ENCODE measurements at places on chromosomes 4 and X.
A peak's percentile ranks its signal among the peaks of the same experiment; 100 is the strongest.

DNA sequence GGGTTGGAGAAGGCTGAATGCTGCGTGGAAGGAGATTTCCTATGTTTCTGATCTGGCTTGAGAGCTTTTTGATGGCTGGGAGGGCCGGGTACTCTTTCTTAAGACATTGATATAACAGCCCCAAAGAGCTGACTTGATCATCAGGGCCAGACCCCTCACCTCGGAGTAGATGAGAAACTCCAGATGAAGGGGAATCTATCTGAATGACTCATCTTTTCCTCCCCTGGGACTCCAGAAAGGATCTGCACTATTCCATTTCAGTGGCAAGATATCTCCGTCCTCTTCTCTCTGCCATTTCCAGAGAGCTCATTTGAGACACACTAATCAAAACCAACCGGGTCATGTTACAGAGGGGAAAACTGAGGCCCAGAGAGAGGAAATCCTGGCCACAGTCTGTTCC, 92.9 kb upstream of the MSX1 start:
- no peak for DNase-seq

- DNase-seq: no peak
Measured at GRCh38 chr4:140242357-140243277, 88.6 kb upstream of the MAML3 start.

GRCh38 chr4:147103403-147103946, 157.8 kb upstream of the TTC29 start:
- no peak for DNase-seq

- no peak for DNase-seq
Measured at GRCh38 chr4:12595489-12595888, 888.7 kb downstream of the RAB28 start.

- DNase-seq: no peak
Measured at GRCh38 chr4:1569461-1570151, 114.5 kb downstream of the FAM53A start.

GRCh38 chrX:7570432-7571029, 272.4 kb upstream of the VCX start:
- no peak for DNase-seq

DNA sequence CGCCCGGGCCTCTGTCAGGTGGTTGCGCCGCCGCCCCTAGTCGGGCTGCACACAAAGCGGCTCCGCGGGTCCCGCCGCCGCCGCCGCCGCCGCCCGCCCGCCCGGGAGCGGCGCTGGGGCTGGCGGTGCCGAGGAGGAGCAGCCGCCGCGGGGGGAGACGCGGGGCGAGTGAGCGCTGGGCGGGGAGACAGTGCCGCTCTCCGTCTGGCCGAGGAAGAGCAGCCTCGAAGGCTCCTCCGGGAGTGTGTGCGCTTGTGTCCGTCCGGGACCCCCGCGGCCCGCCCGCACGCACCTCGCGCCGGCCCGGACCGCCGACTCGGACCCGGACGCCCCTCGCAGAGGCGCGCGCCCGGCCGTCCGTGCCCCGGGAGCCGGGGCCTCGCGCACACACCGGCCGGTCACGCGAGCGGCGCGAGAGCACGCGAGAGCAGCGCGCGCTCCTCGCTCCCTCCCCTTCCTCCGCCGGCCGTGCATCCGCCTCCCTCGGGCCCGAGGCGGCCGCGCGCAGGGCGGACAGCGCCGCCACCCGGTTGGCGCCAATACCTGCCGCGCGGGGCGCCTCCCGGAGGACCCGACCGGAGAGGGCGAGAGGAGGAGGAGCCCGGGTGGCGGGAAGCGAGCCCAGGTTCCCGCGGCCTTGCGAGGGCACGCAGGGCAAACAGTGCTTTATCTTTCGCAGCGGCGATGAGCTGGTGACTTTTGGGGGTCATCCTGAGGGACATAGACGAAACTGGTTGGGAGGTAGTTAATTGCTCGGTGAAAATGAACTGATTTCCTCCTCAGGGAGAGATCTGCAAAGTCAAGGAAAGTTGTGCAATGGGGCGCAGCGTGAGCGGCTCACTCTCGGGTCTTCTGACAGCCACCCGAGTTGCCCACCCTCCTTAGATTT, at the start of gene PDS5A:
Gene PDS5A, minus strand, starts transcription at position 423 of the 889 bp plus-strand sequence. CDS start 1,334 bp downstream, outside the sequence.
- peak; percentile 93 for DNase-seq

DNA sequence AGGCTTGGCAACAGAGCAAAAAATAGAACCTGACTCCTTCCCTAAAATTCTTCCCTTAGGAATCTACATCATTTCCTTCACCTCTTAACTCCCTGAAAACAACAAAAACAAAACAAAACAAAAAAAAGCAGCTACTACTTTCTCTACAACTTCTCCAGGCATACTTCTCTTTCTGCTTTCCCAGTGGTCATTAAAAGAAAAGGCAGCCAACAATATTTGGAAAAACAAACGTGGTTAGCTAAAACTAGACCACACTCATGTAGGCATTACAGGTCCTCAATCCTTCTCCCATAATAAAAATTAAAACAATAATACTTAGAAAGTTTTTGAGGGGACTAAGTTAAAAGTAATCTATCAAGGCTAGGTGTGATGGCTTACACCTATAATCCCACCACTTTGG, 29.0 kb upstream of the SMIM14 start:
- DNase-seq: no peak

- no peak for DNase-seq
Measured at GRCh38 chr4:88965053-88965452, 91.9 kb downstream of the FAM13A start.

DNA sequence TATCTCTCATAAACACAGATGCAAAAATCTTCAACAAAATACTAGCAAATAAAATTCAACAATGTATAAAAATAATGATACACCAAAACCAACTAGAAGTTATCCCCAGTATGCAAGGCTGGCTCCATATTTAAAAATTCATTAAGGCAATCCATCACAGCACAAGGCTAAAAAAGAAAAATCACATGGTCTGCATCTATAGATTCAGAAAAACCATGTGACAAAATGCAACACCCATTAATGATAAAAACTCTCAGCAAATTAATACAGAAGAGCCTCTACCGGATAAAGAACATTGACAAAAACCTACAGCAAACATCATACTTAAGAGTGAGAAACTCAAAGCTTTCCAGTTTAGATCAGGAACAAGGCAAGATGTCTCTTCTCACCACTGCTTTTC, 182.6 kb downstream of the COL25A1 start:
- DNase-seq: no peak

DNA sequence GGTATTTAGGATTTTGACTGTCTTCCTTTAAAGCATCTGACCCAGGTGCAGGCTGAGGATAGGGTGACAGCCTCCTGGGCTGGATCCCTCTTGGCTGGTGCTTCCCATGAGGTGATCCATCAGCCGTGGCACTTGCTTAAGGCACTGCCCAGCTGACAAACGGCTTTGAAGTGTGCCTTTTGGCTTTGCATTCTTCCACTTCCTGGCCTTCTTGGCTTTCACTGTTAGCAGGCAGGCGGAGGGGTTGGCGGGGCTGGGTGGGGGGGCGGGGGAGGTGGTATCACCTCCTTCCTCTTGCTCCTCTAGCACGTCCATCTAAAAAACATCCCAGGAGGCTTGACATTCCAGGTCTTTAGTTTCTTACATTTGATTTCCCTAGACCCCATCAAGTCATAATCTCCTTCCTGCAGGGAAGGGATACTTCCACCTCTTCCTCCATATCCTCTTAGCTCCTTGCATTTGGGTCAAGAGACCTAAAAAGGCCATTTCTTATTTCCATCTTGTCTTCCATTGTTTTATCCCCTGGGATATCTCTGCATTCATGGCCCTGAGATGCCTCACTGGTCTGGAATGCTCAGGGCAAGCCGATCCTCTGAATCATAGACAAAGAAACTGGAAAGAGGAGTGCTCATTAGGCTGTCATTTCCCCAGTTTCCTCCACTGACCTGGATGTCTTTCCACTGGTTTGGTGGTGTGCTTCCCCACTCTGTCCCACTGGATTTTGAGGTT, 11.3 kb upstream of the APLN start:
- peak; percentile 30 for DNase-seq

GRCh38 chrX:11346121-11346682, 53.0 kb downstream of the AMELX start:
- DNase-seq: no peak

- no peak for DNase-seq
Measured at GRCh38 chrX:45850775-45851433, 650.2 kb upstream of the DIPK2B start.

GRCh38 chr4:93346840-93347239, 481.7 kb upstream of the ATOH1 start:
- no peak for DNase-seq

DNA sequence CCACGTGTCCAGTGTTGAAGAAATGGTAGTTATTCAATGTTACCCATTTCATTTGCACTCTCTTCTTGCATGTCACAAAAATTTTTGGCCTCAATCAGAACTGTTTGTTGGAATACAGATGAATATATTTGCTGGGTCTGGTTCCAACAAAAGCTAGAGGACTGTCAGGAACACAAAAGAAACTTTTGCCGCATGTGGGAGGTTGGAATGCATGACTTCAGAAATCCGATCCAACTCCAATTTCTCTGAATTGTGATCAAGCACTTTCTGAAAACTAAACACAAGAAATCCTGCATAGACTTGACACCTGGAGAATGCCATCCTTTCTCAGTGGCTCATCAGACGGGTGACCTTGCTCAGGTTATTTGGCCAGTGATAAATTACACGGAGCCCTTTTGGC, 15.4 kb downstream of the SETD7 start:
- DNase-seq: no peak

GRCh38 chrX:65203545-65203944, 227.3 kb upstream of the ZC4H2 start:
- no peak for DNase-seq

- no peak for DNase-seq
Measured at GRCh38 chr4:77742054-77742453, 77.1 kb downstream of the CNOT6L start.
